ENCODE measurements at places on chromosomes 5 and 9. TPM values are rescaled to one million over a fixed set of nuclear protein-coding genes. Genes with fewer than 3 reads are reported as not detected.

The KYAT1 gene
- total RNA-seq = 1.4 TPM

The SHISAL2B gene
- 1.2 TPM for total RNA-seq

GRCh38 chr5:27234916-27235315 lies 196.5 kb upstream of the CDH9 start:
- no peak for DNase-seq

The ANKRD31 gene
- total RNA-seq = 0.18 TPM

- no peak for DNase-seq
Measured at GRCh38 chr9:1267141-1267570, 217.0 kb downstream of the DMRT2 start.

The FSTL4 gene
- 2.4 TPM for total RNA-seq

The FGD3 gene
- total RNA-seq = 5.2 TPM

DNA sequence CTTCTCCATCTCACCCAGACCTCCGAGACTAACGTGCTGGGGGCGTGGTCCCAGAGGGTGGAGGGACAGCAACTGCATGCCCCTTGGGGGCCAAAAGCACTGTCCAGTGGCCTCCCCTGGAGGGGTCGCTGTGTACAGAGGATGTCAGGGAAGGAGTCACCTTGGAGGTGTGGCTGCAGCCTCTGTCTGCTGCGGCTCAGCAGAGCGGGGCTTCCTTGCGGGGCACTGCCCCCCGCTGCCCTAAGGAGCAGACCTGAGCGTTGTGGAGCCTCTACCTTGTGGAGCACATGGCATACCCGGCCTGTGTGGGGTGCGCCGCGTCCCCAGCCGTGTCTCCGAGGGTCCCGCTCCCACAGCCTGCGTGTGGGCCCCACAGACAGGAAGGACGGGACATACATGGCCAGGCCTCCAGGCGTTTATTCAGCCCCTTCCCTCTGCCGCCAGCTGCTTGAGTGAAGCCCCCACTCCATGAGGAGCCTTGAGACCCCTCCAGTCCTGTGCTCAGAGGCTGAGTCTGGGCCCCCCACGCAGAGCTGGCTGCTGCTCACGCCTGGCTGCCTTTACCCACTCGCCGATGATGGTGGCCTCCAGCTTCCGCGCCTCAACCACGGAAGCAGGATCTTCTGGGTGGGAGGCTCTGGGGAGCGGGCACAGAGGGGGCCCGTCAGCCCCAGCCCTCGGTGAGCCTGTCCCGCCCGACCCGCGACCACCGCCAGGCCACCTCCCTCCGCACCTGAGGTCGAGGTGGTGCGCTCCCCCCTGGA lies 4.2 kb downstream of the DPP7 start:
- no peak for DNase-seq

GRCh38 chr9:105877721-105878120 lies 183.4 kb downstream of the TMEM38B start:
- no peak for DNase-seq

DNA sequence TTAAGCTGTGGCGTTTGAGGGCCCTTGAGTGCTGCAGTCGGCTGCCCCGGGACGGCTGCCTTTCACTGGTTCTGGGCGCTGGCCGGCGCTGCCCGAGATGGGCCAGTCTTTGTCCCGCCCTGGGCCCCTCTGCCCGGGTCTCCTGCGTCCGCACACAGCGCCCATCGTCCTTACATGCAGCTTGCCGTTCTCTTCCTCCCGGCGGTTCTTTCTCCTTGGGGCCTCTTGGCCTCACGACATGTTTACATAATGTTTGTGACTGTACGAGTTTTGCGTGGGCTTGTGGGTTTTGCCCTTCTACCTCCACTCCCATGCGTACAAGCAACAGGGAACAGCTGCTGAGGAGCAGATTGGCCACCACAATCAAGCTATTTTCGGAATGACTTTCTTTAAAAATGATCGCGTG lies 618 bp downstream of the TNPO1 start:
- peak; percentile 63 for DNase-seq

GRCh38 chr9:2132484-2133082 lies 117.4 kb downstream of the SMARCA2 start:
- DNase-seq = no peak

DNA sequence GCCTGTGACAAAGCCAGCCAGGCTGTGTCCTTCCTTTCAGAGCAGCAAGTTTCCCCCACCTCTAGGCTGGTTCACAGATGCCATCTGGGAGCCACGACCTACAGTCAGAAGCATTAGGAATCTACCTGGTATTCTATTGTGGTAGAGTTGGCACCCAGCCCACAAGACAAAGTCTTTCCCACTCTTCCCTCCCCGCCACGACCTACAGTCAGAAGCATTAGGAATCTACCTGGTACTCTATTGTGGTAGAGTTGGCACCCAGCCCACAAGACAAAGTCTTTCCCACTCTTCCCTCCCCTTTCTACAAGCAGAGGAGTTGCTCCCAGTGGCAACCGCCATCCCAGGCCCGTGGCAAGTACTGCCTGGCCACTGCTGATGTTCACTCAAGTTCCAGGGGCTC lies 157.8 kb upstream of the TNC start:
- no peak for DNase-seq

The STARD4 gene
- 5.2 TPM for total RNA-seq

The PCDHAC2 gene
- 0.63 TPM for total RNA-seq

- no peak for DNase-seq
Measured at GRCh38 chr9:28032268-28032590, 458.9 kb upstream of the C9orf72 start.

- DNase-seq = no peak
Measured at GRCh38 chr5:13212886-13213285, 731.6 kb downstream of the DNAH5 start.

The AQP7 gene
- total RNA-seq = 1.9 TPM

The EIF4E1B gene
- total RNA-seq = not detected

The GPR150 gene
- total RNA-seq = 2.9 TPM

The GLRA1 gene
- not detected for total RNA-seq

- no peak for DNase-seq
Measured at GRCh38 chr9:79430619-79431018, 141.1 kb upstream of the TLE4 start.

DNA sequence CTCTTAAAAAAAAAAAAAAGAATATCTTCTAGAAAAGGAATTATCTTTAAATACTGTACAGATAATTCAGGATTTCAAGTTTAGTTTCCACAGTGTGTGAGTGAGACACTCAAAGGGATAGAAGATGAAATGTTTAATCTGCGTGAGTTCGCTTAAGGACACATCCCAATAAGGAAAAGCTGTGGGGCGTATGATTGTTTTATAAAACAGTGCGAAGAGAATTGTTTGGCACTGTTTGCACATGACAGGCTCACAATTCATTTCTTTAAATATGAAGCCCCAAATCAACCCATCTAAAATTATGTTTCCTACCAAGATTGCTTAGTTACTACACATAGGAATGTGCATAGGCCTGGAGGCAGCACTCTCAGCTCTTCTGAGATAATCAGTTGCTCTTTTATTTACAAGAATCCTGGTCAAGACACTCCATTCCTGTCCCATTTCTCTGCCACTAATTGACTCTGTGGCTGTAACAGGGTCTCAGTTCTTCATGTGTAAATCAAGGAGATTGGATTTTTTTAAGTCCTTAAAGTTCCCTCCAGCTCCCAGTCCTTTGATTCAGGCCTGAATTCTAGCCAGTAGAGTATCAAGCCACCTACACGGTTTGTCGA lies 60.1 kb downstream of the BHMT start:
- DNase-seq = no peak

The EFCAB9 gene
- not detected for total RNA-seq

The SOX30 gene
- not detected for total RNA-seq

DNA sequence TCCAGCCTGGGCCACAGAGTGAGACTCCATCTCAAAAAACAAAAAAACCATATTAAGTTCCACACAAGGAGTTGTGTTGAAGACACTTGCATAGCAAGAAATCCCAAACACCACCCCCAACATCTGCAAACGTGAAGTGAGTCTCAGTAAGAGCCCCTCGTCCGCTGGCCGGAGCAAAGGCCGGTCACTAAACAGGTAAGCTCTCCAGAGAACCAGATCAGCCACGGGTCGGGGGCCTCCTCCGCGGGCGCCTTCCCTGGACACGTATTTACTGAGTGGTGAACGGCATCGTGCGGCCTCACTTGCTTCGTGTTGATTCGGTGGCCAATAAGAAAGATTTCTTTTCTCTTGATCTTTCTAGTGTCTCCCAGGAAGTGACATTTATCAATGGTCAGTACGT lies 93.6 kb downstream of the MRPL36 start:
- no peak for DNase-seq

DNA sequence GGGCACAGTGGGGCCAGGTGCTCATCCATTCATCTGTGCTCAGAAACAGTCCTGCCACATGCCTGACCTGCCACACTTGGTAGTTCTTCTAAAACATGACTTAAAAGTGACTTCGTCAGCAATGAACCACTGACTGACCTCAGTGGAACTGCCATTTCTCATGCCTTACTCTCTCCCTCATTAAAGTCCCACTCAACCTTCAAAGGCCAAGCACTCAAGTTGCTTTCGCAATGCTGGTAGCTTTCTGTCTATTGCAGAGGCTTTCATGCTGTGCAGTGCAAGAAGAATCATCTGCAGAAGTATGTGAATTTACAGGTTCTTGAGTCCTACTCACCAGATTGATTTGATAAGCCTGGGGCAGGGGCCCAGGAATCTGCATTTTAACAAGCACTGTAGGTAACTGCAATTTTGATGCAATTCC lies 23.9 kb downstream of the B4GALT1 start:
- no peak for DNase-seq

- DNase-seq = no peak
Measured at GRCh38 chr9:124890179-124890578, 28.2 kb downstream of the ARPC5L start.

DNA sequence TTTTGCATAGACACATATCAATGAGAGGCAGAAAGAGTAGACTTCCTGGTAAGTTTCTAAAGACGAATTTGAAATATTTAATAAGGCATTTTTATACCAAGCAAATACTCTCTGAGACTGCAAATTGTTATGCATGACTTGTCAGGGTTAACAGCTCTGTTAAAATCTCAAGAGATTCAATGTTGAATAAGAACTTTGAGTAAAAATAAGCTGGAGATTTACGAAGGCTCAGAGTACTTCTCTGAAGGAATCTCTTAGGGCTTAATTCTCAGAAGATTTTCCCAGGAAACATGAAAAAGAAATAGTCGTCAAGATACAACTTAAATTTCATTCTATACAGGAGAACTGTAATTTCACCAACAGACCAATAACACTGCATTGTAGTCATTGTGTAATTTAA lies 259.4 kb downstream of the CDH18 start:
- no peak for DNase-seq

The ACOT12 gene
- total RNA-seq = not detected

The IL4 gene
- not detected for total RNA-seq

The UBAP1 gene
- total RNA-seq = 20.6 TPM

- DNase-seq = no peak
Measured at GRCh38 chr9:93431539-93432105, 19.9 kb upstream of the FAM120A start.

- no peak for DNase-seq
Measured at GRCh38 chr5:123882319-123882964, 370.5 kb downstream of the CSNK1G3 start.

- no peak for DNase-seq
Measured at GRCh38 chr5:89293810-89294209, 410.8 kb upstream of the MEF2C start.

DNA sequence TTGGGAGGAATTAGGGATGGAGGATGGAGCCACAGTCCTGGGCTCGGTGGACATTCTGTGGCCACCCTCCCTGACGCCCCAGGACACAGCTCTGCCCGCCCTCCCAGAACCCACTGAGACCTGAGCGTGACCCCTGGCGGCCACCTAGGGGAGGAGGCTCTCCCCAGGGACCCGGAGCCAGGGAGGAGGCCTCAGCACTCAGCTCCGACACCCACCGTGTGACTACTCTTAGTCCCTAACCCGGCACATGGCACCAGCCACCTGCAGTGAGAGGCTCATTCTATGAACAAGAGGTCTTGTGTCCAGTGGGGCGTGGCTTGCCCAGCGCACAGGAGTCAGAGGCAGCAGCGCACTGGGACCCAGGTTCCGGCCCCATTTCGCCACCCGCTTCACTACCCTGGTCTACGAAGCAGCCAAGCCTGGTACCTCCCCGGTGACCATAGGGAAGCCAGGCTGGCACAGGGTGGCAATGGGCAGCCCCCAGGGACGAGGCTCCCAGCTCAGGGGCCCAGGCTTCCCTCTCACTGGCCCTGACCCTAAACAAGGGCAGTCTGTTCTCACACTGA lies 10.2 kb downstream of the SARDH start:
- DNase-seq = no peak

The CENPK gene
- 0.60 TPM for total RNA-seq

DNA sequence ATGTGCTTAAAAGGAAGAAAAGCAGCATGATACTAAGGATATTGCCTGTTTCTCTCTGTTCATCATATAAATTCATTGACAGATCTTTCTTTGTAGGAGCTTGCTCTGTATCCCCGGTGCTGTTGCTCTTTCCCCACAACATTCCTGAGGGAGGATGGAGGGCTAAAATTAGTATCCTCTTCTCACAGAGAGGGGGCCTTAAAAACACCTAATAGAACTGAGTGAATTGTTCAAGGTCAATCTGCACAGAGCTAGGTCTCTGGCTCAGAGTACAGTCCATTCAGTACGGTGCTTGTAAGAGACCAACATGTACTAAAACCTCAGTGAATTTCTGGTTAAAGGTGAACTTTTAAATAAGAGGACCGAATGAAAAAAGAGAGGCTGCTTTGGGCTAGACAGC lies 88.7 kb downstream of the PALM2AKAP2 start:
- DNase-seq = no peak

GRCh38 chr5:103094737-103095136 lies 25.2 kb downstream of the GIN1 start:
- DNase-seq = no peak

GRCh38 chr9:82295181-82295580 lies 306.6 kb downstream of the SPATA31D1 start:
- no peak for DNase-seq

GRCh38 chr5:81326554-81326953 lies 25.2 kb downstream of the ZCCHC9 start:
- DNase-seq = no peak

The CDHR2 gene
- 0.52 TPM for total RNA-seq

- no peak for DNase-seq
Measured at GRCh38 chr5:132979367-132979940, 16.0 kb upstream of the AFF4 start.

The GDNF gene
- not detected for total RNA-seq

The SPOCK1 gene
- total RNA-seq = 1.7 TPM

GRCh38 chr9:121399883-121400607 lies 30.0 kb upstream of the STOM start:
- DNase-seq = no peak

The KLF4 gene
- 9.4 TPM for total RNA-seq

GRCh38 chr5:7435503-7435902 lies 39.6 kb downstream of the ADCY2 start:
- no peak for DNase-seq

Data from pancreas (tissue), 10 donors.